Fibroblast of villous mesenchyme (primary cell): ENCODE measurements at places on chromosomes 5 and 9. TPM values are rescaled to one million over a fixed set of nuclear protein-coding genes. Genes with fewer than 3 reads are reported as not detected.

Gene SMIM33
- not detected in 2 replicates for total RNA-seq

Gene RUSC2
- 24.2 and 33.2 TPM in 2 replicates for total RNA-seq

Gene MXD3
- 7.7 and 9.1 TPM in 2 replicates for total RNA-seq

Gene CSF1R
- total RNA-seq = under 0.01 TPM in 2 replicates

Gene PCDHGB1
- total RNA-seq = 2.2 and 2.3 TPM in 2 replicates

Gene SNCB
- not detected in 2 replicates for total RNA-seq

Gene BTNL9
- not detected in 2 replicates for total RNA-seq

Gene PRR7
- total RNA-seq = 4.5 and 4.7 TPM in 2 replicates

Gene RNF180
- total RNA-seq = 5.5 and 5.6 TPM in 2 replicates

Gene NME5
- total RNA-seq = 1.3 and 2.2 TPM in 2 replicates

Gene C9orf153
- 0.32 TPM in 1 of 2 replicates, not detected in the other for total RNA-seq

Gene HNRNPAB
- 52.8 and 63.5 TPM in 2 replicates for total RNA-seq

Gene AQP7
- not detected in 2 replicates for total RNA-seq

Gene PCA3
- total RNA-seq = under 0.01 TPM in 1 of 2 replicates, not detected in the other

Gene ALDOB
- total RNA-seq = not detected in 2 replicates

Gene MEF2C
- total RNA-seq = 8.1 and 16.0 TPM in 2 replicates

Gene OTP
- not detected in 2 replicates for total RNA-seq

Gene PFN3
- total RNA-seq = not detected in 2 replicates

Gene PAEP
- not detected in 2 replicates for total RNA-seq

Gene ADGRD2
- total RNA-seq = not detected in 2 replicates

Gene TAF11L10
- total RNA-seq = not detected in 2 replicates

Gene SLC24A2
- total RNA-seq = under 0.01 TPM in 1 of 2 replicates, not detected in the other

Gene PTGR1
- total RNA-seq = 85.4 and 116 TPM in 2 replicates

Gene FKTN
- 33.2 and 44.0 TPM in 2 replicates for total RNA-seq

Gene PCYOX1L
- total RNA-seq = 6.4 and 11.7 TPM in 2 replicates

Gene CAVIN4
- 0.64 and 1.3 TPM in 2 replicates for total RNA-seq

Gene CCDC187
- under 0.01 TPM in 2 replicates for total RNA-seq

Gene UTP15
- total RNA-seq = 30.3 and 30.7 TPM in 2 replicates

Gene TLN1
- total RNA-seq = 369 and 428 TPM in 2 replicates

Gene TAF1L
- total RNA-seq = under 0.01 TPM in 1 of 2 replicates, not detected in the other

Gene ISL1
- total RNA-seq = not detected in 2 replicates

Gene KIF12
- not detected in 2 replicates for total RNA-seq

Gene CDH12
- not detected in 2 replicates for total RNA-seq

Gene FAM221B
- total RNA-seq = not detected in 2 replicates

Gene SH3TC2
- total RNA-seq = 3.9 and 13.4 TPM in 2 replicates

Gene MEGF10
- 0.97 and 1.3 TPM in 2 replicates for total RNA-seq

Gene BASP1
- 126 and 127 TPM in 2 replicates for total RNA-seq

Gene SLC45A2
- total RNA-seq = under 0.01 TPM in 1 of 2 replicates, not detected in the other

Gene ASPN
- total RNA-seq = 1.6 and 3.9 TPM in 2 replicates

Gene CLIC3
- 19.0 and 43.2 TPM in 2 replicates for total RNA-seq

Gene PCDHGA5
- 1.3 and 1.9 TPM in 2 replicates for total RNA-seq

Gene PLEKHG4B
- total RNA-seq = under 0.01 TPM in 2 replicates

Gene DMRT2
- not detected in 2 replicates for total RNA-seq

Gene ANGPTL2
- total RNA-seq = 19.9 and 37.4 TPM in 2 replicates
